HCT116 (cell line): ENCODE measurements at places on chromosomes 12 and 14. TPM values are rescaled to one million over a fixed set of nuclear protein-coding genes. Genes with fewer than 3 reads are reported as not detected.

DNA sequence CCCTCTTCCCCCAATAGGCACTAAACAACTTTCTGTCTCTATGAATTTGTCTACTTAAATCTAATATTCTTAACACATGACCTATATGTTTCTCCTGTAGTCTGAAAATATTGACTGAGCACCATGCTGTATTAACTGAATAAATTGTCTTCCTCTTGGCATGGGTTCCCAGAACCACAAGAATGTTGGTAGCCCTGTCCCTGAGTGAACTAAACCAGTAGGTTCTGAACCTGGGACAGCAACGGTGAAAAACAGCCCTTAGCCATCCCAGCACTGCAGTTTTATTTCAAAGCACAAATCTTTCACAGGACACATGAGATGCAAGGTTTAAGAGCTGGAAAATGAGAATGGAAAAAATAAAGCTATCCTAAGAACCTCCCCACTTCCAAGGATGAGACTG is 20.4 kb upstream of the HSP90B1 start:
- DNase-seq: no peak

ACTN1 gene
- 123 TPM for total RNA-seq

CNTN1 gene
- total RNA-seq: 3.0 TPM

DNA sequence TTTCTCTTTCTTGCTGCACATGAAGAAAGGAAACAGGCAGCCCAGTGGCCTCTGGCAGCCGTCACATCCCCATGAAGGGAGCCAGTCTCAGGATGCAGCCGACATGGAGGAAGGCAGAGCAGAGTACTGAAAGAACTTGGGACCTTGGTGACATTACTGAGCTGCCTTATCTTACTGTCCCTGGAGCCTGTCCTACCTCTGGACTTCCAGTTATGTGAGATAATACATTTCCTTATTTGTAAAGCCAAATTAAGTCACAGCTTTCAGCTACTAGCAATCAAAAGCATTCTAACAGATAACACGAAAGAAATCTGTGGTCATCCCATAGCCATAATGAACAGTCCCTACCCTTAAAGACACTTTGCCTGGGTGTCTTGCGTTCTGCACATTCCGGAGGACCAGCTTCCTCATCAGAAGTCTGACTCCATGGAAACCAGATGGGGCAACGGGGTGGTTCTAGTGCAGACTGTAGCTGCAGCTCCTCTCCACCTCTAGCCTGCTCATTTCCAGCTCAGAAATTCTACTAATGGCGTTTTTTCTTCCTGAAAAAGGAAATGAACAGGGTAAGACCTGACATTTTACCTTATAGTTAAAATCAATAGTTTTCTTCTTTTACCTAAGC is 7.8 kb upstream of the EGLN3 start:
- no peak for DNase-seq

DNA sequence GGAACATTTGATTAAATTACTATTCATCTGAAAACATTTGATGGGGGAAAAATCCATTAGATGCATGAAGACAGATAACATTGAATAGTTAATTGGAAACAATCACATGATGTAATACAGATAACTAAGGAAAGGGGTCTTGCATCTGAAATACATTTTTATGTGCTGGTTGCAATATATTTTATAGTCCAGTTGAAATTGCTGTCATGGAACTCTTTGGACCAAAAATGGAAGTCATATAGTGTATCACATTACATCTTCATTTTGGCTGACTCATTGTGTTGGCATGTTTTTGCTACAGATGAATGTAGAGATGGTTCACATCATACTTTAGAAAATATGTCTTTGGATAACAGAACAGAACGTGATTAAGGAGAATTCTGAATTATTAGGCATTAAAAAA is 43.0 kb upstream of the GNPNAT1 start:
- DNase-seq: no peak

- DNase-seq: no peak
These were observed 489.1 kb downstream of the FOXG1 start for GRCh38 chr14:29255692-29256091.
